ENCODE measurements at places on chromosomes 7 and 10.
A peak's percentile ranks its signal among the peaks of the same experiment; 100 is the strongest.

GRCh38 chr10:63770523-63770922, 249.3 kb downstream of the REEP3 start:
- no peak for DNase-seq

GRCh38 chr7:135964274-135964673, 12.9 kb downstream of the MTPN start:
- no peak for DNase-seq

- DNase-seq = no peak
These were observed 201.7 kb downstream of the BUB3 start for GRCh38 chr10:123355748-123356481.

DNA sequence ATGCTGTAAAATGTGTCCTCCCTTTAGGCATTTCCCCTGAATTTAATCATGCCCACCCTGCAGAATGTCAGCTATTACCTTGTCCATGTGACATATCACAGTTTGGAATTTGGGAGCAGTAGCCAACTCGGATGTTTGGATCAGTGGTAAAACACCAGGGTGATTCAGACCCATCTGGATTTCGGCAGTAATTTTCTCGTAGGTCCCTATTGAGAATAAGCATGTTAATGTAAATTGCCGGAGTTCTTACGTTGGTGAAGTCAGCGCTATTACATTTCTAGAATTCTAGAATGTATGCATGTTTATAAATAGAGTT, 44.1 kb downstream of the HGF start:
- no peak for DNase-seq

DNA sequence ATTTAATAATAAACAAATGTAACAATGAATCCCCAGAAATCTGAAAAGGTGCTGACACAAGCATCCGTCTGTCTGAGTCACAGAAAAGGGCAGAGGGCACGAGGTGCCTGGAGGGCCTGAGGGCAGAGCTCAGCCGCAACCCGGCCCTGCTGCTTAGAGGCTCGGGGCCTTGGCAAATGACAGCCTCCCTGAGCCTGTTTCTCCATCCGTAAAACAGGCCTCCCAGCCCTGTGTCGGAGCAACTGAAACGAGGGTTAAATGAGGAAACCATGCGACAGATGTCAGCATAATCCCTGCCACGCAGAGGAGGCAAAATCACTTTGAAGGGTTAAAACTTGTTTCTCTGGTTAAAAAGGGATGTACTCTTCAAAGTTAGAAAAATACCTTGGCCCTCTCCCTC, 24.9 kb downstream of the NUDT1 start:
- DNase-seq = peak; percentile 62

GRCh38 chr10:86905429-86905828, 52.0 kb downstream of the MMRN2 start:
- no peak for DNase-seq

GRCh38 chr10:114758331-114758730, 63.2 kb upstream of the FHIP2A start:
- DNase-seq = peak; percentile 68

GRCh38 chr10:44126291-44126717, 258.6 kb downstream of the CXCL12 start:
- DNase-seq = no peak

DNA sequence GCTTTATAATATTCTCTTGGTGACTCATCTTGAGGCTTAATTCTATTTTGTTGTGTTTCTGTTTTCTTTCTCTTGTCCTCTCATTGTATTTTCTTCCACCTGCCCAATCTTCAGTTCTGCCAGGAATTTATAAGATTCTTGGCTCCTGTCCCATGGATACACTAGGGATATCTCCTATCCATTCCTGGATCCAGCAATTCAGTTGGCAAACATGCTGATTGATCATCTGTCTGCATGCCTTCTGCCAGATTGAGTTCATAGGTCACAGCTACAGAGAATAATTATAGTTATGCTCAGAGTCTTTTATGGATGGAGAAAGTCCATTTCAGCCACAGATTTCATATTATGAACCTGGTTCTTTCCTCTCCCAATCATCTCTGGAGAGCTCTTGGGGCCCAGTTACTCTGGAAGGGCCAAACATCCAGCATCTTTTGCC, 140.4 kb upstream of the MAGI2 start:
- no peak for DNase-seq

- no peak for DNase-seq
These were observed 202.6 kb downstream of the PPP1R3A start for GRCh38 chr7:113715981-113716856.

DNA sequence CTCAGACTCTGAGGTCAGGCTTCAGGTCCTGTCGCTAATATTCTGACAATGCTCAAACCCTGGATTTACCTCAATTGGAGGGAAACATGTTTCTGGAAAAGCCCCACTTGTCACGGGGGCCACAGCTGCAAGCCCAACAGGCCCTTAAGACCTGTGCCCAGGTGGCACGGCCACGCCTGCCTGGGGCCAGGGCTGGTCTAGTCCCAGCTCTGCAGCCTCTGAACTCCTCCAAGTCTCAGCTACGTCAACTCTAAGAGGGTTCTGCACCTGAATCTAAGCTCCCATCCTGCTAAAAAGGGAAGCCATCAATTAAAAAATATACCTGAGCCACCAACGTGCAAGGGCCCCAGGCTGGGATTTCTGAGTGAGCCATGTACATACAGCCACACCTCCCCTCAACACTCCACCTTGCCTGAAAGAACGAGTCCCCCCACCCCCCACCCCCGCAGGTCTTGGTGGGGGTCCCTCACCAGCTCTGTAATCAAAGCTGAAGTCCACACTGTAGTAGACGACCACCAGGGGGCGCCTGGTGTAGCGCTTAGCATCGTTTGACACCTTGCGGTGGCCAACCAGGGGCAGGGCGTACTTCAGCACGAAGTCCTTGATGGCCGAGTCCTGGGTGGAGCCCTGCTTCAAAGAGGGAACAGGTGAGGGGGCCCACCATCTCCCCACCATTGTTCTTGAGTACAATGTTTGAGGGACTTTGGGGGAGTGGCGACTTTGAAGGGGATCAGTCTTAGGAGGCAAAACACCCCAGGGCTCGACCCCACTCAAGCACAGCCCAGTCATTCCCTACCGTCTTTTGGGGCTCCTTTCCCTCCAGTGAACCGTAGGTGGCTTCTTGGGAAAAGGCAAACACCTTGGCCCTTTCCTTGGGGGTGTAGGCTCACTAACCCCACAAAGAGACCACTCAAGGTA, 22.6 kb downstream of the PDIA4 start:
- peak; percentile 23 for DNase-seq

DNA sequence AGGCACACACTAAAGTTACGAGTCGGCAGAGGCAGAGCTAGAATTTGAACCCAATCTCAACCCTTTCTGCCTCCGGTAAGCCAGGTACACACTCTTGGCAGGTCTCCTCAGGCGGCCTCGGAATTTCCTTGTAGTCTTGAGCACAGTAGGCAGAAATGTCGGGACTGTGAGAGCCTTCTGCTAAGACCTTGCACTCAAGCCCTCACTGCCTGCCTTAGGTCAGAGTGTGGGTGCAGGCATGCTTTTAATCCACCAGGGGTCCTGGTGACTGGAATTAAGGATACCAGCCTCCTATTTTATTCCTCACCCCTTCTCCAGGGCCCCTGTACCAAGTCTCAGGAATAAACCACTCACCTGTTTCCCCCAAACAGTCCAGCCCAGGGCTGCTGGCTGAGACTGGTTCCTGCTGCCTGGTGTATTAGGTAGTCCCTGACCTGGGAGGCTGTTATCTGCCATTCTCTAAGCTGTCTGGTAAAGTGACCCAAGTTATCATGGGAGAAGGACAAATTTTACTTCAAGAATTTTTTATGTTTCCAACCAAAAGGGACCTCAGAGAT, 855 bp downstream of the ATP6V1F start:
- DNase-seq = peak; percentile 63

GRCh38 chr7:18356191-18356645, 139.3 kb upstream of the HDAC9 start:
- peak; percentile 16 for DNase-seq

- peak; percentile 99 for DNase-seq
These were observed 8.8 kb upstream of the ABI1 start for GRCh38 chr10:26869528-26869927.

- DNase-seq = peak; percentile 76
These were observed 54.9 kb downstream of the AHCYL2 start for GRCh38 chr7:129279757-129280156.

GRCh38 chr7:45863715-45864114, 9.2 kb downstream of the CCDC201 start:
- DNase-seq = no peak

GRCh38 chr7:72343991-72344390, 68.1 kb downstream of the CALN1 start:
- DNase-seq = no peak

DNA sequence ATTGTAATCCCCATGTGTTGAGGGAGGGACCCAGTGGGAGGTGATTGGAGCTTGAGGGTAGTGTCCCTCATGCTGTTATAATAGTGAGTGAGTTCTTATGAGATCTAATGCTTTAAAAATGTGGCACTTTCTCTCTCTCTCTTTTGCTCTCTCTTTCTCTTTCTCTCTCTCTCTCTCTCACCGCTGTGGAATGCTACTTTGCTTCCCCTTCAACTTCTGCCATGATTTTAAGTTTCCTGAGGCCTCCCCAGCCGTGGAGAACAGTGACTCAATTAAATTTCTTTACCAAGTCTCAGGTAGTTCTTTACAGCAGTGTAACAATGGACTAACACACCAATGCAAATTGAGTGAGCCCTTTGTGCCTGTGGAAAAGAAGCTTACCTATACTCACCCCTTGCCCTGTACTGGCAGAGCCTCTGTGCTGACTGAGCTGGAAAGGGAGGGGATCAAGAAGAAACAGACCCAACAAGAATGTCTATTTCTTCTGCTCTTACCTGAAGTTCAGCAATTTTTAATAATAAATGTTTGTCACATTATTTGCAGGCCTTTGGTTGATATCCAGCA, 642.5 kb upstream of the KCND2 start:
- DNase-seq = no peak

DNA sequence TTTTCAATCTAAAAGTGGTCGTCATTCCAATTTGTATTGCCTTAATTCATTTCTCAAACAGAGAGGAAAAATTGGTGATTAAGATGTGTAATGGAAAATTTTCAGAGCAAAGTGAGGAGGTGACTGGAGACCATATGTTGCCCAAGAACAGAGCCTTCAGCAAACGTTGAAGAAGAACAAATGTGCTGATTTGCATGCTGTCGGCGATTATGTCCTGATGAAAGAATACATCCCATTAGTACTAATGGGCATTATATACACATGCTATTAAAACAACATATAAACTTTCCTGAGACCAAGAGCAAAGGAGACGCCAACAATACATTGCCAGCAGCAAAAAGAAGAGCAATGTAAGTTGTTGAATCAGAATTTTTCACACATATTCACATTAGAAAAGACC, 100.0 kb upstream of the ARID5B start:
- DNase-seq = no peak

GRCh38 chr7:19815546-19815945, 42.1 kb upstream of the TMEM196 start:
- no peak for DNase-seq

GRCh38 chr10:92264249-92264648, 26.6 kb downstream of the CPEB3 start:
- DNase-seq = no peak

DNA sequence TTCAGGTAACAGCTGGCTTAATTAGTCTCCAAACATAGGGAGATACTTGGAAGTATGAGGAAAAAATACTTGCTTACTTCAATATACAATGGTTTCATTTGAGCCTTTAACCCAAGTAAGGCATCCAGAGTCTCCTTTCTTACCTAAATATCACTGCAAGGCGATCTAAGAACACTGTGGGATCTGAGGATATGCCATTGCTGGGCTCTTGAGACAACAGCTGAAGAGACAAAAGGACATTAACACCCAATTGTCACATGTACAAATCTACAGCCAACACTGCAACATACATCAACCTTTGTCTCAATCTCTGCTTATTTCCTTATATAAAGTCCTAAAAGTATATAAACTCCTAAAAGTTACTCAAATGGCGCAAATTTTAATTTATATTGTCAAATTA, 44.4 kb downstream of the IRF5 start:
- no peak for DNase-seq

- DNase-seq = no peak
These were observed 7.0 kb downstream of the POLR2J start for GRCh38 chr7:102471791-102472125.

- no peak for DNase-seq
These were observed 70.4 kb downstream of the LYZL2 start for GRCh38 chr10:30559180-30559579.

GRCh38 chr10:62268027-62268398, 631 bp downstream of the RTKN2 start:
- DNase-seq = no peak

DNA sequence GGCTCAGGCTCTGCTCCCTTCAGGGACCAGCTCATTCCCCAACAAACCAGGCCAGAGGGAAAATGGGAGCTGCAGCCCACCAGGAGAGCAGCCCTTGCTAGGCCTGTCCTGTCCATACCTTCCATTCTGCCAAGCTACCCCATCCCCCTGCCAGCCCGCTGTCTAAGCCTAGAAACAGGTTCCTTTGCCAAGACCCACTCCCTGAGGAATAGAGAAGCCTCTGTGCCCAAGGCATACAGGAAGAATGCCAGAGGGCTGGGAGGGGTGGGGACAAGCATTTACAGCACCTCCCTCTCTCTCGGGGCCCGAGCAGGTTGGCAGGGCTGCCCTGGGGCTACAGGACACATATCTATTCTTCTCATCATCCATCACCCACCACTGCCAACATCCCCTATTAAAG, 178.3 kb downstream of the GRID1 start:
- no peak for DNase-seq
